ENCODE measurements at places on chromosomes 7 and 10.

- DNase-seq, result no peak
These were observed 7.0 kb downstream of the GPRIN2 start for GRCh38 chr10:46549171-46550075.

DNA sequence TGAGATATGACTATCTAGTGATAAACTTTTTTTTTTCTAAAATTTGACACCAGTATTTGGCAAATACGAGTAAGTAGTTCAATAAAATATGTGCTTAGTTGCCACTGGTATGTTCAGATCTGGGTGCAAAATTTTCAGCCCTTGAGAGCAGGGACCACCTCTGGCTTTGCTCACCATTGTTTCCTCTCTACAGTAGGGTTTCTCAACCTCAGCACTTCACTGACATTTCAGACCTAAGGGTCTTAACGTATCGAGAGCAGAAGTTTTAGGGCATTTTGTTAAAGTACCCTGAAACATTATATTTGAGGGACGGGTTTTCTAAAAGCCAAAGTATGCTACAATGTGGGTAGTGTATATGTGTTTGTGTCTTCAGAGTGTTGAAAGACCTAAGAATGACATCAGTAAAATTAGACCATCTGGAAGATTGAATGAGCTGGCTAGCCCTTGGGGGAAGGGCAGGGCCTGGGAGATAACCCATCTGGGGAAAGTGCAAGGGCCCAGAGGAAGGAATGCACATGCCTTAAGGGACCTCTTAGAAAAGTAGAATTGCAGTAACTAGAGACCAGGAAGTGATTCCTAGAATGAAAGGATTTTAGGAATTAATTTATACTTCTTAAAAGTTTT is 11.8 kb downstream of the BZW2 start:
- no peak for DNase-seq

GRCh38 chr10:13018171-13018570 is 16.7 kb upstream of the CCDC3 start:
- no peak for DNase-seq

GRCh38 chr7:131231381-131232220 is 96.1 kb upstream of the MKLN1 start:
- DNase-seq, result no peak
